ENCODE measurements at places on chromosomes 11 and 22.

DNA sequence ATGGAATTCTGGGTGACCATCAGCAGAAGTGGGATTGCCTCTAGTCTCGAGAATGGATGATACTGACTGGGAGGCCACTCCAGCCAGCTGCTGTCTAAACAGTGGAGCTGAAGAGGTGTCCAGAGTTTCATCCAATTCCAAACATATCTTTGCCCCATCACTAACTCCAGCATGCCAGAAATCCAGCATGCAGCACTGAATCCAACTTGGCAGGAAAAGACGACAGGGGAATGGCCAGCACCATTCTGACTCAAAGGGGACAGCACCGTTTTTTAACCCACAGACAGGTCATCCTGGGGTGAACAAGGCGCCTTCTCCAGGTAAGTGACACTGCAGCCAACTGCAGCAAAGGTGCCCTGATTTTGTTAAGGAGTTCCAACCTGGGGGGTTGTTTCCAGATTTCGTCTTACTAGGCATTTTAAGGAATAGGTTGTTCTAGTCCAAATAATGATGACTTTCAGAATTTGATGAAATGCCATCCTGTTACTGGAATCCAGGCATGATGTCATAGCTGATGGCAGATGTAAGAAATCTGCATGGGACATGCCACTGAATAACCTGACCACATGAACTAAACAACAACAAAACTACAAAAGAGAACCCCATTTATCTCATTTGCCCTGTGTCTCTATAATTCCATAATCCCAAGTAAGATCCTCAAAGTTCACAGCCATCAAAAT, 32.3 kb downstream of the FEZ1 start:
- DNase-seq = no peak

GRCh38 chr22:45006111-45006963, 3.5 kb downstream of the PHF21B start:
- no peak for DNase-seq

DNA sequence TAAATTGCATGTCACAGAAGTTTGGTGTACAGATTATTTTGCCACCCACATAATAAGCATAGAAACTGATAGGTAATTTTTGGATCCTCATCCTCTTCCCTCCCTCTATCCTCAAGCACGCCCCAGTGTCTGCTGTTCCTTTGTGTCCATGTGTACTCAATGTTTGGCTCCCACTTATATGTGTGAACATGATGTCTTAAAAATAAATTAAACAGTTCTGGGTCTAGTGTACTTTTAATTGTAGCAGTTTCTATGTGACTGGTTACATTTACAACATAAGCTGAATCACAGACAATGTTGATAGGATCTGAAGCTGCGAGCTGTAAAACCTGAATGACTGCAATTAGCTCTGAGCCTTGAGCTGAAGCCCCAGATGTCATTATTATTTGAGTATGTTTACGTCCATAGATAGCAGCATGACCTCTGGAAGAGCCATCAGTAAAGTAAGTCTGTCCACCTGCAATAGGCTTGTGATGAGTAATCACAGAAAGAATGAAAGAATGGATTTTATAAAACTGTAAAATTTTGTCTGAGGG, 29.7 kb downstream of the OR10A6 start:
- DNase-seq = no peak

DNA sequence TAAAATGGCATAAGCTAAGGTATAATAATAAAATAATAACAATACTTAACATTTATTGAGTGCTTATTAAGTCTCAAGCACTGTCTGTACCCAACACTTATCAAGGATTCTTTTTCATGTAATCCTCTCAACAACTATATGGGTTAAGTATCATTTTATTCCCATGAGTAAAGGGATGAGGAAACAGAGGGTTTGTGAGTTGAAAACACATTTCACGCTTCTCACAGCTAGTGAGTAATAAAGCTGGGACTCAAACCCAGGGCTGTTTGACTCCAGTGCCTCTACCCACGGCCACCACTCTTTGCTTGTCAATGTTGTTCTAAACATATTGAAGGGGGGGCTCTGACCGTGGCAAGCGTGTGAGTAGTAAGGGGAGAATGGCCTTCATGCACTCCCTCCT, 8.7 kb downstream of the CD3E start:
- no peak for DNase-seq

DNA sequence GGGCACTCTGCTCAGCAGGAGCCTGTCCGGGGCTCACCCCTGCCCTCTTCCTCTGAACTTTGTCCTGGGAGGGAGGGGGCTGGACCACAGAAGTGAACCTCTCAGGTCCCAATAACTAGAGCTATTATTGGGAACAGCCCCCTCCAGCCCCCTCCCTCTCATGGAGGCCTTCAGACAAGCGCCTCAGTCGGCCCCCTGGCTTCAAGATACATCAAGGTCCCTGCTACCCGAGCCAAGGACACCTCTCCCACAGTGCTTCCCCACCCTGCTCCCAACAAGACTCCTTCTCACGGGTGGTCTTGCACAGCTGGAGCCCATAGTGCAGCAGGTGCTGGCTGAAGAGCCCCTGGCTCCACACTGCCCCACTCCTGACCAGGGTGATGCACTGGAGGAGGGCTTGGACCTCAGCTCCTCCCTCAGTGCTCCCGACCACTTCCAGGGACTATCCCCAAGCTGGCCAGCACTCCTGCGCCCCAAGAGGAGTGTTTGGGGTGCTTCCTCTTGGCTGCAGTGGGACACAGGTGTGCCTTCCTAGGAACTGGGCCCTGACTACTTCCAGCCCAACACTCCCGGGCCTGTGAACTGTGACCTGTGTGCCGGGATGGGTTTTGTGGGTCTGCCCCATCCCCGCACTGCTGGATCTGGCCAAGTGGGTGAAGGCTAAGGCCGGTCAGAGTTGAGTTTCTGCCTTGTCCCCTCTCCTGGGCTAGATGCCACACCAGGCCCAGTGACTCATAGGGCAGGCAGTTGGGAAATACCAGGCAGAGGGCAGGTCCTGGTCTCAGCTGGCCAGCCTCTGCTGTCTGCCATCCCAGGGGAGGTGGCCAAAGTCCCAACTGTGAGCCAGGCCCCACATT, 2.2 kb downstream of the PNPLA2 start:
- no peak for DNase-seq

DNA sequence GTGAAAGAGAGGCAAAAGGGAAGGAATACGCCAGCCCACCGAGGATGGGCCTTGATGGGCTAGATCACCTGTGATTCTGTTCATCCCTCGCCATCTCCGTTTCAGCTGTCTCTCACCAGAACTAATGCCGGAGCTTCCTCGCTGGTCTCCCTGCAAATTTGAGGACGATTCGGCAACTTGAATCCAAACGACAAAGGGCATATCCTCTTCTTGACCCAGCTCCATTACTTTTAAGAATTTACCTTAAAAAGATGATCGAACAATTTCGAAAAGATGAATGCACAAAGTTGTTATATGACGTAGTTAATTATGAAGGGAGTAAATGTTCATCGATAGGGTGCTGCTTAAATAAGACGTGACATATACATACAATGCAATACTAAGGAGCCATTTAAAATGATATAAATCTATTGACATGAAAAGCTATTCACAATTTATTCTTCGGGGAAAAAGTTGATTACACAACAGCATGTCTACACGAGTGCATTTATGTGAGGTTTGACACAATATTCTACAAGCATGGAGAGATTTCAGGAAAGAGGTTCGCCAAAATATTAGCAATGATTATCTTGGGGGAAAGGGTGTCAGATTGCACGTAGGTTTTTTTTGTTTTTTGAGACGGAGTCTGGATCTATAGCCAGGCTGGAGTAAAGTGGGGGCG, 937 bp upstream of the FAM168A start:
- no peak for DNase-seq

GRCh38 chr11:86091566-86091965, 22.7 kb upstream of the PICALM start:
- peak; percentile 93 for DNase-seq

DNA sequence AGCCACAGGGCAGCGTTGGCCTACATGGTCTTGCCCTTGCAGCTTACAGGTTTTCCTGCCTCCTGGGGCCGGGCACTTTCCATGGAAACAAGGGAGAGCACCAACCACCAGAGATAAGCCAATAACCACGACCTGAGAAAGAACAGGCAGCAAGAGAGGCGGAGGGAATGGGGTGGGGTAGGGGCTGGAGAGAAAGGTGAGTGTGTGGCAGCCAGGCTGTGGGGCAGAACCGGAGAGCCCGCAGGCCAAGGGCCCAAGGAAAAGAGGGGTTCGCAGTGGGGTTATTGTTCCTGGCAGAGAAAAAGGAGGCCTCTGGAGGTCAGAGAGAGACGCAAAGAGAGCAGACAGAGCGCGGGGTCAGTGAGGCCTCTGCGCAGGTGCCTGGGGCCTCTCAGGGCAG, 33.2 kb downstream of the LRRC74B start:
- DNase-seq = no peak

- DNase-seq = no peak
Observed at GRCh38 chr11:66083767-66084166, 13.7 kb downstream of the PACS1 start.

- no peak for DNase-seq
Observed at GRCh38 chr11:66523611-66524010, 13.2 kb downstream of the BBS1 start.

- DNase-seq = no peak
Observed at GRCh38 chr11:108914211-108914610, 249.3 kb downstream of the DDX10 start.

GRCh38 chr11:116644201-116644940, 128.4 kb downstream of the BUD13 start:
- no peak for DNase-seq

DNA sequence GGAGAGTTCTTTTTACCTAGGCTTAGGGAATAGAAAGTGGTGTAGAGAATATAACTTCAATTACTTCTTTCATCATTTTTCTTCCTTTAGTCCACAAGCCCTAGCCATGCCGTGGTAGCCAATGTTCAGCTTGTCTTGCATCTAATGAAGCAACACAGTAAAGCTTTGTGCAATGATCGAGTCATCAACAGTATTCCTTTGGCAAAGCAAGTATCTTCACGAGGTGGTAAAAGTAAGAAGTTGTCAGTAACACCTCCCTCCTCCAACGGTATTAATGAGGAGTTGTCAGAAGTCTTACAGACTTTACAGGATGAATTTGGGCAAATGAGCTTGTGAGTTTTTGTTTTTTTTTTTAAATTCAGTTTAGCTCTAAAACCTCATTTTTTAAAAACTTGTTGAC, 37.4 kb downstream of the CEP57 start:
- no peak for DNase-seq

DNA sequence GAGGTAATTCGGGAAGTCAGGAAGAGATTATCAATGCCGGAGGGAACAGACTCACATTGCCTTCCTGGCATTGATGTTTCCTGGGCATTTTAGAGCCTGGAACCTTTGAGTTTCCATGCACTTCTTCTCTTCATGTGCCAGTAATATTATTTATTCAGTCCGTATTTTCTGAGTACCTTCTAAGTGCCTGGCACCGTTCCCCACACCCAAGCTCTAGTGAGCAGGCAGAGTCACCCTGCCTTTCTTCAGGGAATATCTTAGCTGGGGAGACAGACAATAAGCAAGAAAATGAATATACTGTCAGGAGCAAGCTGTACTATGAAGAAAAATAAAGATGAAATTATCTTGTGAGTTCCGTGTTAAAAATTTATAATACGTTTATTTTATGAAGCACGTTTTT, 136.2 kb upstream of the SEZ6L start:
- no peak for DNase-seq

DNA sequence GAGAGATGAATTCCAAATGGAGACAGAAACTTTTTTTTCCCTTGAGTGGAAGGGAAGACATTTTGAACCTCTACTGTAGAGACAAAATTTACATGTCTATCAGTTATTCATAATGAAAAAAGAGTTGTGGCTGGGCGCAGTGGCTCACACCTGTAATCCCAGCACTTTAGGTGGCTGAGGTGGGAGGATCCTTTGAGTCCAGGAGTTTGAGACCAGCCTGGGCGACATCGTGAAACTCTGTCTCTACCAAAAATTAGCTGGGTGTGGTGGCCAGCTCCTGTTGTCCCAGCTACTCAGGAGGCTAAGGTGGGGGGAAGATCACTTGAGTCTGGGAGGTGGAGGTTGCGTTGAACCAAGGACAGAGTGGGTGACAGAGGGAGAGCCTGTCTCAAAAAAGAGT, 4.1 kb downstream of the EED start:
- DNase-seq = no peak

Measured in AG09309 (cell line).